Heart right ventricle (tissue), 16 donors: ENCODE measurements at places on chromosomes 4 and X. TPM values are rescaled to one million over a fixed set of nuclear protein-coding genes. Genes with fewer than 3 reads are reported as not detected.

MAGIX gene
- 2.8 TPM for total RNA-seq

DIAPH2 gene
- total RNA-seq, result 13.5 TPM

YIPF7 gene
- 1.3 TPM for total RNA-seq

CT45A3 gene
- not detected for total RNA-seq

SH3RF1 gene
- 10.7 TPM for total RNA-seq

VEGFC gene
- total RNA-seq, result 5.4 TPM

PNPLA4 gene
- 35.7 TPM for total RNA-seq

TASL gene
- total RNA-seq, result 0.35 TPM

CT45A2 gene
- not detected for total RNA-seq

TCEANC gene
- 7.2 TPM for total RNA-seq

RS1 gene
- not detected for total RNA-seq

LRIT3 gene
- not detected for total RNA-seq

SLC9B1 gene
- 0.67 TPM for total RNA-seq

SSX2 gene
- not detected for total RNA-seq

ARFIP1 gene
- total RNA-seq, result 18.5 TPM

FAM53A gene
- 0.27 TPM for total RNA-seq

PDE6B gene
- 2.3 TPM for total RNA-seq

FGF5 gene
- not detected for total RNA-seq

CWH43 gene
- not detected for total RNA-seq

SASH3 gene
- 2.3 TPM for total RNA-seq

PDGFRA gene
- total RNA-seq, result 11.3 TPM

GYPB gene
- total RNA-seq, result not detected

TEX13B gene
- not detected for total RNA-seq

GAGE12E gene
- not detected for total RNA-seq

FAM149A gene
- total RNA-seq, result 13.2 TPM

CCDC149 gene
- total RNA-seq, result 9.6 TPM
